ENCODE measurements at places on chromosomes 2 and 18.

DNA sequence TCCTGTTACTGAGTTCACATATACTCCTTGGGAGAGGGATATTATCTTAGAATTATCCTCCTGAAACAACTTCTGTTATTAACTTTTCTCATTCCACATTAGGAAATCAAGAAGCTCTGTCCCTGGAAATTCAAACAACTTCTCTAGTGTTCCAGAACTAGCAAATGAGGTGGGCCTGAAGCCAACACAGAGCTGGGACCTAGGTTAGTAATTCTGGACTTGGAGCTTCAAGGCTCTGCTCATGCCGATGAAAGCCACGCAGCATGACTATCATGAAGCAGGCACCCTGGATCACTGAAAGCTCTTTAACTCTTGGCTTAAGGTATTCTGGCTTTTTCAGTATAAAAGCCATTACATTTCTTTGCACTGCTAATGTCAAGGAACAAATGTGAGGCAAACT is 242.7 kb downstream of the TGIF1 start:
- DNase-seq: no peak

DNA sequence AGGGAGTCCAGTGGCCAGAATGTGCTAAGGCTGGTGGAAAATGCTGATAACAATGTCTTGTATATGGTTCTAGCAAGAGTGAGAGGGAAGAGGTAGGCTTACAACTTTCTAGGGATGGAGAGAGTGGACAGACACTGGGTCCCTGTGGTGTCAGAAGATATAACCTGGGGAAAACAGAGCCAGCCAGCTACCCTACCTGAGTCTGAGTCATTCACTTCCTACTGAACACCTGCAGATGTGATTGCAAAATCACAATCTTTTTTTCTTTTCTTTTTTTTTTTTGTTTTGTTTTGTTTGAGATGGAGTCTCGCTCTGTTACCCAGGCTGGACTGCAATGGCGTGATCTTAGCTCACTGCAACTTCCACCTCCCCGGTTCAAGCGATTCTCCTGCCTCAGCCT is 7.3 kb downstream of the TET3 start:
- no peak for DNase-seq

DNA sequence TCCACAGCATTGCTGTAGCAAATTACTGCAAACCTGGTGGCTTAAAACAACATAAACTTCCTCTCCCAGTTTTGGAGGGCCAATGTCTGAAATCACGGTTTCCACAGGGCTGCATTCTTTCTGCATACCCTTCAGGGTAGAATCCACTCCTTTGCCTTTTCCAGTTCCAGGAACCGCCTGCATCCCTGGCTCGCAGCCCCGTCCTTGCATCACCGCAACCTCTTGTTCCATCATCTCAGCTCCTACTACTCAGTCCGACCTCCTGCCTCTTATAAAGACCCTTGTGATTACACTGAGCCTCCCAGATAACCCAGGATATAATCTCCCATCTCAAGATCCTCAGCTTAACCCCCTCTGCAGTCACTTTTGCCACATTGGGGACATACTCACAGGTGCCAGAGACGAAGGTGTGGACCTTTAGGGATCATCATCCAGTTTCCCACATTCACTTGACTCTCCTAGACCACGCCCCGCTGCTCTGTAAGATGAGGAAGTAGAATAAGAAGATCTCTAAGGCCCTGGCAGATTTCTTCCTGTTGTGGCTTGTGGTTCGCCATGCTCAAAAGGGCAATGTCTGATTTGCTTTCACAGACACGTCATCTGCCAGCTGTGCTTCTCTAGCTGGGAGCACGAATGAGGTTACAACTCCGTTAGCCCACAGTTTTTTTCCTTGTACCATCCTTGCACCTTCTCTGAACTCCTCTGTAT is 103.6 kb upstream of the AGAP1 start:
- DNase-seq: no peak

DNA sequence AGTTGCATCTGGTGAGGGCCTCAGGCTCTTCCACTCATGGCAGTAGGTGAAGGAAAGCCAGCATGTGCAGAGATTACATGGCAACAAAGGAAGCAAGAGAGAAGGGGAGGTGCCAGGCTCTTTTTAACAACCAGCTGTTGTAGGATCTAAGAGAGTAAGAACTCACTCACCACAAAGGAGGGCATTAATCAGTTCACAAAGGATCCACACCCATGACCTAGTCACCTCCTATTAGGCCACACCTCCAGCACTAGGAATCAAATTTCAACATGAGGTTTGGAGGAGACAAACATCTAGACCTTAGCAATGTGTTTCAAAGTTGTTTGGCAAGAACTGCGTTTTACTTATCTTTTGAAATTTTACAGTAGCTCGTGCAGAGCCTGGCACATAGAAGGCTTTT is 20.5 kb upstream of the REG3A start:
- DNase-seq: no peak

- DNase-seq: no peak
Observed at GRCh38 chr2:186294248-186294888, 191.7 kb upstream of the ZC3H15 start.

GRCh38 chr2:46336283-46336959 is 39.2 kb downstream of the EPAS1 start:
- no peak for DNase-seq

Measured in NCI-H1417 treated with DMSO at 0.1 percent for 48 hours (cell line).